ENCODE measurements at places on chromosomes 12 and 14. TPM values are rescaled to one million over a fixed set of nuclear protein-coding genes. Genes with fewer than 3 reads are reported as not detected.

DNA sequence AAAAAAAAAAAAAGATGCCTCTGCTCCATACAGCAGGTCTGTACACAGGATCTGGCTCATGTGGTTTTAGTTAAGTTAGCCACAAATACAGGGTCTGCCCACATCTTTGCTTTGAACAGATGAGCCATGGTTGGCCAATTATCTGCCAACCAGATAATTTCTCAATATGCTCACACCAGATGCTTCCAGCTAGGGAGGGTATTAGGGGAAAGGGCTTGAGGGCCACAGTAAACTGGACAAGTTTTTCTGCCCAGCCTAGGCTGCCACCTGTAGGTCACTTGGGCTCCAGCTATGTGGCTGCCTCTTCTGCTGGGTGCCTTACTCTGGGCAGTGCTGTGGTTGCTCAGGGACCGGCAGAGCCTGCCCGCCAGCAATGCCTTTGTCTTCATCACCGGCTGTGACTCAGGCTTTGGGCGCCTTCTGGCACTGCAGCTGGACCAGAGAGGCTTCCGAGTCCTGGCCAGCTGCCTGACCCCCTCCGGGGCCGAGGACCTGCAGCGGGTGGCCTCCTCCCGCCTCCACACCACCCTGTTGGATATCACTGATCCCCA, 776 bp downstream of the RDH5 start:
- DNase-seq: peak; percentile 63

- DNase-seq: peak; percentile 38
Measured at GRCh38 chr14:50062438-50063085, 53.8 kb downstream of the VCPKMT start.

DNA sequence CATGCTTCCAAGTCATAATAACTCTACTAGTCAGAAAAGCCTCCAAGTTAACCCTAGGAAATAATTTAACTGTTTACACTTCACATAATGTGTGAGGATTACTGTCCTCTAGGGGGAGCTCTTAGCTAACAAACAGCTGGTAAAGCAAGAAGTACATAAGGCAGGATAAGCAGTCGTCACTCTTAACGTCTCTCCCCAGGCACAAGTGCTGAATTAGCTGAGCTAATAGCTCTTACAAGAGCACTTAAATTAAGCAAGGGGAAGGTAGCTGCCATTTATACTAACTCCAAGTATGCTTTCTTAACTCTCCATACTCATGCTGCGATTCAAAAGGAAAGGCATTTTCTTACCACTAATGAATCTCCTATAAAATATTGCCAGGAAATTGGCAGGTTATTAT, 79.3 kb upstream of the TSPAN11 start:
- no peak for DNase-seq

GRCh38 chr14:77377502-77377844, 294 bp downstream of the SAMD15 start:
- DNase-seq: no peak

- DNase-seq: no peak
Measured at GRCh38 chr12:132428936-132429601, 60.9 kb upstream of the FBRSL1 start.

- DNase-seq: no peak
Measured at GRCh38 chr12:232731-233614, 19.0 kb upstream of the SLC6A12 start.

DNA sequence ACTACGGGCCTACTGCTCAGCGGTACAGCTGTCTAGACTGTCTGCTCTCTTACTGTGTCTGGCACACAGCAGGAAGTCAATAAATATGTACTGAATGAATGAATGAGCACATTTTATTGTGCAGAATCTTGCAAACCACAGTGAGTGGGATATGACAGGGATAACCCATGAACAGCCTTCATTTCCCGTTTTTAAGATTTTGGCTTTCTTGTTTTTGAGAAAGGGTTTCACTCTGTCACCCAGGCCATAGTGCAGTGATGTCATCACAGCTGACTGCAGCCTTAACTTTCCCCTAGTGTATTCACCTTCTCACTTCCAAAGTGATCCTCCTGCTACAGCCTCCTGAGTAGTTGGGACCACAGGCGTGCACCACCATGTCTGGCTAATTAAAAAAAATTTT, 203.1 kb downstream of the AEBP2 start:
- no peak for DNase-seq

DNA sequence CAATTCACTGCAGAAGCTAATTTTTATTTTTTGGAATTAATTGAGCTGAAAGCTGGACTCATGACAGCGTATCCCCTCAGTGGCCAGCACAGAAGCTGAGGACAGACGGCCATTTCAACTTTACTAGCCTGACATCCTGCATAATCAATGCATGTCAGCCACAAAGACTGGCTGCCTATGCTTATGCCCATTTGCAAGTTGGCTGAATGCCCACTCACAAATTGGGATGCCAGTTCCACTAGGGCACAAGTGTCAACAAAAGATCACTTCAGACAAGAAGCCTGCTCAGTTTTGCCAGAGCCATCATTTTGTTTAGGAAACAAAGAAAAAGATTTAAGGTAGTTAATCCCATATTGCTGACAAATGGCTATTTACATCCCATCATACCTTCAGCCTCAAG, 417.6 kb downstream of the NOVA1 start:
- DNase-seq: no peak

DNA sequence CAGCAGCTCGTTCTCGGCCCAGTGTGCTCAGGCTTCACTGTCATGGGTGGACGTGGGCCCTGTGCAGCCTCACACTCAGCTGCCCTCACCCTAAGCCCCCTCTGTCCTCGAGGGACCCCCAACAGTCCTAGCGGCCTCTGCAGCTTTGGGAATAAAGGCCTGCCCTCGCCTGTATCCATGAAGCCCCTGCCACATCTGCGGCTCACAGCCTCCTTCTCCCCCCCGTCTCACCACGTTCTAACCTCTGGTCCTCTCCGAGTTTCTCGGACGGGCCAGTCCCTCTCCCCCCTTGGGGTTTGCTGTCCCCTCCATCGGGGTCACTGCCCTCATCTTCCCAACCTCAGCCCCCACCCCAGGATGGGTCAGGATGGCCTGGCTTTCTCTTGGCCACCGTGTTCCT, 30.2 kb upstream of the GALNT9 start:
- DNase-seq: no peak

- DNase-seq: no peak
Measured at GRCh38 chr12:7645395-7646177, 20.1 kb downstream of the APOBEC1 start.

DNA sequence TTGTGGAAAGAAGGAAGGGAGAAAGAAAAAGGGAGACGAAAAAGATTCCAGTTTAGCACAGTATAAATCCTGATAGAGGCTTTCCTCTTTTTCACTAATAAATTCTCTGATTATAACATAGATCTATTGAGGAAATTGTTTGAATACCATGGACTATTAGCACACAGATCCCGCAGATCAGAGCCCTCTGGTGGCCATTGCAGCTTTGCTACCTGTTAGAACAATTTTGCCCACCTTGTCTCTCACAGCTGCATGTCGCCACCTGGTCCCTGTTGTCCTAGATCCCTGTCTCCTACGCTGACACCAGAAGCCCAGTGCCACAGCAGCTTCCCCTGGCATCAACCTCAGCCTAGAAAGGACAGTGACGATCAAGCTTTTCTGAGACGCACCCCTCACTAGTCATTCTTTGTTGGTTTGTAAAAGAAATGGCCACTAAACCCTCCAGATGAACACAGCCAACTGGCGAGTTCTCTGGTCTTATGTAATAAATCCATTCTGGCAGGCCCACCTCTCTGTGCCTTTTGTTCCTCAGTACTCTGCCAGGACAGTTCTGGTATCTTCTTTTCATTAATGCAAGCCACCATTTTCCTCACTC, 9.9 kb downstream of the GPHB5 start:
- DNase-seq: no peak

DNA sequence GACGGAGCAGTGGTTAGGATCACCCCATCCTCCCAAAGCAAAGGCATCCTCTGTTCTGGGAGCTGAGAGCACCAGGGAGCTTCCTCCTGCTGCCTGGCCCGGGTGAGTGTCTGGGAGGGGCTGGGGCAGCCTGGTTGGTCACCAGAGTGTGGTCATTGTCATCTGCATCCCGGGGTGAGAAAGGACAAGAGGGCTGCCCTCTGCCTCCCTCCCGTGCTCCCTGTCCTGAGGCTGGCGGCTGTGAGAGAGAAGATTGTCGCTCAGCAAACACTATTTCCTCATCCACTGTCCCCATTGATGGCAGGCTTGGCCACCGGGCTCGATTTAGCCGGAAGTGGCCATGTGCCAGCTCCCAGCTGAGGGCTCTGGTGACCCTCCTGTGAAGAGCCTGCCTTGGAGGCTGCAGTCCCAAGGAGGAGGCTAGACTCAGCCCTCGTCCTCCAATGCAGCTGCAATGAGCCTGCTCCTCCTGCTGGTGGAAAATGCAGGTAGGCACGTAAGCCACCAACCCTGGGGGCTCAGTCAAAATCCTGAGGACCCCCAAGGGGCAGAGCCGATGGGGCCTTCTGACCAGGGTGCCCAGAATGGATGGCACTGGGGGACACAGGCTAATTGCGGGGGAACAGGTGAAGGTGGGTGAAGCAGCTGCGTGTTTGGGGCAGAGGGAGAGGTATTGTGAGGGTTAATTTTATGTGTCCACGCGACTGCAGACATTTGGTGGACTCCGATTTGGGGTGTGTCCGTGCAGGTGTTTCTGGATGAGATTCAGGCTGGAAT, 155.7 kb downstream of the KIF26A start:
- no peak for DNase-seq

DNA sequence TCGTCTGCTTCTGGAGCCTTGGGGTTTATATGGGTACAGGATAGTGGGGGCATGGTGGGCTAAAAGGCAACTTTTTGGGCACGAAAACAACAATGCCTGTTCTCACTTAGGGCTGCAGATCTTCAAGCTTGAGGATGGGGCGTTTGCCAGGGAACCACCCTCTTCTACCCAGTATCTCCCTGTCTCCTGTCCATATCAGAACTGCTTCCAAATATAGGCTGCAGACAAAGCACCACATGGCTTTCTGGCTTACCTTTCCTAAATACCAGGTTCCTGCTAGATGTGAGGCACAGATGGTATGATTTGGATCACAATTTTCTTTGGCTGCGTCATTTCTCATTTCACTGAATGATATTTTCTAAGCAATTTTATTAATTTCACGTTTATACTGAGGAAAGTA, 70.4 kb downstream of the CMAS start:
- no peak for DNase-seq

DNA sequence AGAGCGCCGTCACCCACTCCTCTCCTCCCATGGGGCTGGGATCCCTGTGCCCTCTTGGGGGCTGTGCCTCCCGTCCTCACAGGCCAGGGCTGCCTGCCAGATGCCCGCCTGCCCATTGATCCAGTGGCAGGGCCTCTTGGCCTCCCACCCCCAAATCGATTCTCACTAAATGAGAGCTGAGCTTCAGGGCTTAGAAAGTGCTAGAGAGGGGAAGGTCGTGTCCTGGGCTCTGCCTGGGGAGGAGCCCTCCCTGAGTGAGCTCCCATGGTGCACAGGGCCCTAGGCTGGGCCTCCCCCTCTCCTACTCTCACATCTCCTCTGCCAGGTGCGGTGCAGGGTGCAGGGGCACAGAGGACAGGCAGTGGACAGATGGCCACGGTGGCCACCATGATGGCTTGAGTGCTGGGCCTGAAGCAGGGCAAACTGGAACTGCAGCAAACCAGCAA, 9.2 kb downstream of the BEGAIN start:
- no peak for DNase-seq

DNA sequence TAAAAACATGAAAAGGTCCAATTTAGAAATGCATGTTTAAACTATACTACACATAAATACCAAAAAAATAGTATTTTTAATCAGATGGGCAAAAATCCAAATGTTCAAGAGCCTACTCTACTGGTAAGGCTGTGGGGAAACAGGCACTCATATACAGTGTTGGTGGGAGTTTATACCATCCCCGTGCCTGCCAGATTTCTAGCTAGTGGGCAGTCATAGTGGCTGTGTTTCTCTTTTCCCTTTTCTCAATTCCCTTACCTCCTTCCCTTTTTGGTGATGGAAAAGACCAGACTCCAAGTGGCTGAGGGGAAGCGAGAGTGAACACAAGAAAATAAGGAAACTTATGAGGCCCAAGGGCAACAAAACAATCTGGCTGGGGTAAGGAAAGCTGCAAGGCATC, 14.7 kb downstream of the ZNF641 start:
- no peak for DNase-seq

DNA sequence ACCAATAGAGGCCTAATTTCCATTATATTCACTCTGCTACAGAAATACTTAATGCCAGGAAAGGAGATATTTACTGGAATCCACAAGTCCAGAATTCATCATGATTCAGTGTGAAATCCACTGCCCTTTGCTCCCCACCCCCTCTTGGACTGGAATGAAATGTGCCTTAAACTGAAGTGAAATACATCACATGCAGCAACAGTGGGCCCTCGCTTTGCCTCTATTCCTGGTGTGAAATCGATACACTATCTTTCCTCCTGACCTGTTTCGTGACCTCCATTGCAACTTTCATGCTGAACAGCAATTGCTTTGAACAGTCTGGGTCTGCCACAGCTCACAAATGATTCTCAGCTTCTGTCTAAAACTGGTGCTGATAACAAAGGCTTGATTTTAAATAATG, 100.6 kb downstream of the NPAS3 start:
- DNase-seq: no peak

Gene LBHD2
- total RNA-seq: not detected

Gene TMEM52B
- total RNA-seq: not detected

Gene RBMS2
- 107 TPM for total RNA-seq

Gene APOF
- total RNA-seq: not detected

Gene ITGB7
- 3.8 TPM for total RNA-seq

Gene LRRIQ1
- total RNA-seq: 0.51 TPM

Gene IKBIP
- 21.3 TPM for total RNA-seq

Gene EEA1
- 32.4 TPM for total RNA-seq

All from uterus (tissue), 4 donors.